ENCODE measurements at places on chromosomes 12 and 14.

- no peak for DNase-seq
These were observed 1629.4 kb upstream of the SEL1L start for GRCh38 chr14:83163016-83163415.

- DNase-seq: no peak
These were observed 1.1 kb upstream of the HDAC7 start for GRCh38 chr12:47820631-47821345.

- no peak for DNase-seq
These were observed 165.4 kb upstream of the CCDC198 start for GRCh38 chr14:57659052-57659451.

- DNase-seq: no peak
These were observed 137.5 kb upstream of the CCND2 start for GRCh38 chr12:4135919-4136605.

GRCh38 chr12:14611640-14612203 is 44.0 kb upstream of the PLBD1 start:
- DNase-seq: no peak

DNA sequence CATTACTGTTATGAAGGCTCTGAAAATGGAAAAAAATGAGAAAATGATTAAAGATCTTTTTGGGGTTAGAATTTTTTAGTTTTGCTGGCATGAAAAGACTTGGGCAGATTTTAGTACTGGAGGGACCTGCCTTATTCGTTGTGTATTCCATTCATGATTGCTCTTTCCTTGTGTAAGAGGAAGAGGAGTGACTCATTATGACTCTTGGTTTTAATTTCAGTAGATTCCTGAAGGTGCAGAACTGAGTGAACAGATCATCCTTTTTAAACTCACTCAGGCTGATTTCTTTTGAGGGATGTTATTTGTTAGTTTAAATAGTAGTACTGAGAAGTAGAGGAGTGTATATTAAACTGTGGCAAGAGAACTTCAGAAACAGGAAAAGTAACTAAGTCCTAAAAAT is 41.6 kb downstream of the AKAP6 start:
- DNase-seq: no peak

DNA sequence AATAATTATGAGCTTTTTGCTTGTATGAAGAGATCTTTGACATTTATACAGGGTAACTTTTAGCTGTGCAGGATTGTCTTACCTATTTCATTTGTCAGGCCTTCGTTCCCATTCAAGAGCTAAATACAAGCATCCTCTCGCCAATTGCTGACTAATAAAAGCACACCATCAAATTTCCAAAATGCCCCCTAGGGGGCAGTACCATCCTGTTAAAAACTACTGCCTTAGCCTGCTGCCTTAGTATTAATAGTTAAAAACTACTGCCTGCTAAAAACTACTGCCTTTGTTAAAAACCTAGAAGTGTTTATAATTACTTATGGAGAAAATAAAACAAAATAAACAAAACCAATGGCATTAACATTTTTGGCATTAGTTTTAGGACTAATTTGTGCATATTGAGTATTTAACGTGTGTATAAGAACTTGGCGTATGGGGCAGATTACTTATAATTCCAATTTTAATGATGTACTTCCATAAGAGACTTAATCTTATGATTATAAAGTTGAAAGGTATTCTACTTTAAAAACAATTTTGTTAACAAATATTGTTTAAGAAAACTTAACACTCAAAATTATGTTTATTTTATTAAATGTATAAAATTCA is 3.0 kb upstream of the IFI27L2 start:
- no peak for DNase-seq

DNA sequence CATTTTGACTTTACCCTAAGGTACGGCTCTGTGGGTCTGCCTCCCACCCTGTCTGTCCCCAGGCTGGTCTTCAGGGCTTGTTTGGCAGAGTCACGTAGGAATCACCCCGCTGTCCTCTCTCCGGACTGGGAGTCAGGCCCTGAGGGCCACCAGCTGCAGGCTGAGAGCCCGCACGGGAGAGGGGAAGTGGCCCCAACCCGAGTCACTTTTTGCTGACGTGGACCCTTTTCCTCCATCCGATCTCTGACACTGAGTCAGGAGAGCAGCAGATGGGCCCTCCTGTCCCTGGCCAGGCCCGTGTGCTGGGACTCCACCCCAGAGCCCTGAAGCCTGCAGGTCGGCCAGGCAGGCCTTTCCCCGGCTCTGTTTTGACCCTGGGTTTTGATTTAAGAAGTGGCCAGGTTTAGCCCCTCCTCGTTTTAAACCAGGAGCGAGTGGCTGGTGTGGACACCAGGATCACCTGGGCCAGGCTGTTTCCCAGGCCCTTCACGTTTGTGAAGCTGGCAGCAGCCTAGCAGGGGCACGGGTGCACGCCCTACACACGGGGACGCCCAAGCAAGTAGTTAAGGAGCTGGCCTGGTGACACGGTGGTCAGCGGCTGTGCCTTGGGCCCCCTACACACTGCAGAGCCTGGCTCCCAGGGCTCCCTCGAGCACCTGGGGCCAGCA is 12.5 kb upstream of the TEX22 start:
- DNase-seq: no peak

- no peak for DNase-seq
These were observed 44.7 kb downstream of the PTPN11 start for GRCh38 chr12:112463478-112463877.

- no peak for DNase-seq
These were observed 195.5 kb downstream of the PPM1H start for GRCh38 chr12:62739266-62740015.

GRCh38 chr14:20417250-20418186 is 4.2 kb upstream of the TEP1 start:
- DNase-seq: no peak

DNA sequence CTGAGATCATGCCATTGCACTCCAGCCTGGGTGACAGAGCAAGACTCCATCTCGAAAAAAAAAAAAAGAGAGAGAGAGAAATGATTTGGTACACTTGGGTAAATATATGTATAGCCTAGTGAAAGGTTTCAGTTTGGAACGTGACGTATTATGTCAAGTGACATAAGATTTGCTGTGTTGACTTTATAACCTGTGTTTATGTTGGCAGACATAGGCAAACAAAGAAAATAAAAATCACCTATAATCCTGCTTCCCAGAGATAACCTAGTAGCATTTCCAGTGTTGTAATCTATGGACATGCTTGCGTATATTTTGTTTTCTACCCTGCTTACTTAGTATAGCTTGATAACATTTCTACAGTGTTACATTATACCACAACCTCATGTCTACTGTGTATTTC is 16.7 kb downstream of the ERG28 start:
- DNase-seq: no peak

DNA sequence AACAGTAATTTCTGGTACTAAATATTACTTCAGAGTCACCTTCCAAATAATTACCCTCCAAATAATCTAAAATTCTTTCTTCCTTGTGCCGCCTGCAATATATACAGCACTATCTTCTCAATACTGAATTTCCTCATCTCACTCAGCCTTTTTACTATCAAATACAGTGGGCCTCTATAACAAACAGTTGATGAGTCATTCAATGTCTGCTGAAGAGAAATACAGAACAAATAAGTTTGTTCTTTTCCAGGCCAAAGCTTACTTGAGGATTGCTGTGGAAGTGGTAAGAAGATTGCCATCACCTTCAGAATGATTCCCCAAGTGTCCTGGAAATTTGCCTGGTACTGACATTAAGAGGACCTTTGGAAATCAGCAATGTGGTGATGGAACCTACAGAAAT is 218.2 kb upstream of the ARHGAP5 start:
- DNase-seq: no peak

DNA sequence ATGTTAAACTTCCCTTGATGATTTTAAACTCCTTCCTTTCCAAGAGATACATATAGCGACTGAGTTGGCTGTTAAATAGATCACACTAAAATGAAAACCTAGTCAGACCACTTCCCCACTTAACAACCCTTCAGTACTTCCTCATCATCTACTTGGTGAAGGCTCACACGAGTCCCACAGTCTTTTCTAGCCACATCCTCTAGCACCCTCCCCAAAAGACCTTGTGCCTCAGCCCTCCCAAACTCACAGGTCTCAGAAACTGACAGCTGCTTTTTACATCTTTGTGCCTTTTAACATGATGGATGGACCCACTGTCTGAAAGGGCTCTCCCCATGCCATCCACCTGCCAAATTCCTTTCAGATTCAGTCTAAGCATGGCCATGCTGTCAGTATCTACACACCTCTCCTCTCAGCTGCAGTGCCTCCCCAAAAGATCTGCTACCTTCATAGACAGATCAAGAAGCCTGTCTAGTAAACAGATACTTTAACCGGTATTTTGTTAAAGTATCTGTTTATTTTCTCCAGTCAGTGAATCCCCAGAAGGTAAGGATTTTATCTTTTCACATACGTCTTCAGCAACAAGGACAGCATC is 65.1 kb upstream of the GPHB5 start:
- DNase-seq: no peak

DNA sequence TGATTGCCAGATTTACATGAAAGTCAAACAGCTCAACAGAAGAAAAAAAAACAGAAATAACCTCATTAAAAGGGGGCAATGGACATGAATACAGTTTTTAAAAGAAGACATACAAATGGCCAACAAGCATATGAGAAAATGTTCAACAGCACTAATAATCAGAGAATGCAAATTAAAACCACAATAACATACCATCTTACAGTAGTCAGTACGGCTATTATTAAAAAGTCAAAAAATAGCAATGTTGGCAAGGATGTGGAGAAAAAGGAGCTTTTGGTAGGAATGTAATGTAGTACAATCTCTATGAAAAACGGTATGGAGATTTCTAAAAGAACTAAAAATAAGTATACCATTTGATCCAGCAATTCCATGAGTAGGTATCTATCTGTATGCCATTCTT is 272.1 kb downstream of the CEP128 start:
- DNase-seq: no peak

DNA sequence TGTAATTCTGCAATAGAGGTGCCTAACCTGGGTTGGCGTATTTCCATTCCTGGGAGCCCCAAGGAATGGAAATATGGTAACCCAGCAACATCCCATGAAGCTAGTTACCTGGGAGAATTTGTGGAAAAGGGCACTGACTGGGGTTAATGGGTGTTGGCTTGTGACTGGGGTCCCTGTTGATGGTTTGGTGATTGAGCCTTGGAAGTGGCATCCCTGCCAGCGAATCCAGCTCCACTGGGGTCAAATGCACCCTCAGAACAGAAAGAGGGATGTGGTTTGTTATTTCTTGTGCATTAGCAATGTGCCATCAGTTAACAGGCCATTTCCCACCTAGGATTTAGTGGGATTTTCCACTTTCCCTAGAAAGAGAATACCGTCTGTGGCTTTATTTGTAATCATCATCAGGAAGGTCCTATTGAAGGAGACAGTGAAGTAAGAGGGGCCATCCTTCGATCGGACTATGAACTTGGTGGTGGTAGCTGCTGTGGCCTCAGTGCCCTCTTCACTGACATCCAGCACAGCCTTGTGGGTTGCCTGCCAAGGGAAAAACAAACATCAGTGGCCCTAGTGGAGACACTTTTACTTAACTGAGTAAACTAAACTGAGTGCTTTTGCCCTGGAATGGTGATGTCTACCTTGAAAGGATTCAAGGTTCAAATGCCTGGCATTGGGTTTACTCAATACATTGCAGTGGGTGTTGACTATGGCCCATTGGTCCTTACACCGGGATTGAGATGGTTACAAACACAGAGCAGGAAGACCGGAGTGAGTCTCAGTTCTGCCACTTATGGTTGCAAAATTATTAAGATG is 10.4 kb upstream of the SERPINA11 start:
- DNase-seq: no peak

DNA sequence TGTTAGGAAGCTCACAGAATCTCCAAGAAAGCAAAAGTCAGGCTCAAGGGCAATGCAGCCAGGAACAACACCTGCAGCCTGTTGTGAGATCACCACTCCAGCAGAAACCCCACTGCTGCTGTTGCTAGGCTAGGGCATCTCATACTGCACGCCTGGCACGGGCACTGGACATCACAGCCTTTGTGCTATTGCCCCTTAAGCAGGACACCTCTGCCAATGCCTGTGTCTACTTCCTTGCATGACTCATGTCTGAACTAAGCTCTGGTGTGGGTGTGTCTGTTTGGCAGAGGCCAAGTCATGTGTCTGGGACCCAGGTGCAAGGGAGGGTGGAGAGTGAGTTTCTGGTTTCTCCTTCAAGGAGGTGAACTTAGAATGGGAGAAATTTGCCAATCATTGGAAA is 10.0 kb upstream of the DDX47 start:
- peak; percentile 6 for DNase-seq

GRCh38 chr12:132852496-132852895 is 23.8 kb upstream of the GOLGA3 start:
- no peak for DNase-seq

Measured in C1 segment of cervical spinal cord (tissue), 14 donors.